ENCODE measurements at places on chromosomes 16 and 17.

GRCh38 chr16:72023962-72024361, 15.4 kb downstream of the DHODH start:
- no peak for DNase-seq

DNA sequence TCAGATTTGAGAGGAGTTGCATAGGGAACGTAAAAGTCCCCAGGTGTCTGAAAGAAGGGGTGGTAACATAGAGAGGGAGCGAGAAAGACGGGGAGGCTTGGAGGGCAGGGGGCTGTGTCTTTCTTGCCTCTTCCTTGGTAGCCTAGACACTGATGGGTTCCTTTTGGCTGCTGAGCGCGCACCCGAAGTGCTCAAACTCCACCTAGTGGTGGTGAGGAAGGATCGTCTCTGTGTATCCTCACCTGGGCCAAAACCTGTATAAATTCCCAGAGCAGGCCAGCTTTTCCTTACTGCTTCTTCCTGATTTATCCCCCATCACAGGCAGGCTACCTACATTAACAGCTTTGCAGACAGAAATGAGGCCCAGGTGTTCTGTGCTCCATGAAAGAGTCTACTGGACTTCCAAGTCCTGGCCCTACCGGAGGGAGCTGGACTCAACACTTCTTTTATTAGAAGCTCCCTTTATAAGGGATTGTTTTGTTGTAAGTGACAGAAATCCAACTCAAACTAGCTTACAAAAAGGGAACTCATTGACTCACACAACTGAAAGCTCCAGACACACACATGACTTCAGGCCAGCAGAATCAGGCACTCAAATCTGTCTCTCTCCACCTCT, 5.5 kb upstream of the SLC25A35 start:
- peak; percentile 83 for DNase-seq

DNA sequence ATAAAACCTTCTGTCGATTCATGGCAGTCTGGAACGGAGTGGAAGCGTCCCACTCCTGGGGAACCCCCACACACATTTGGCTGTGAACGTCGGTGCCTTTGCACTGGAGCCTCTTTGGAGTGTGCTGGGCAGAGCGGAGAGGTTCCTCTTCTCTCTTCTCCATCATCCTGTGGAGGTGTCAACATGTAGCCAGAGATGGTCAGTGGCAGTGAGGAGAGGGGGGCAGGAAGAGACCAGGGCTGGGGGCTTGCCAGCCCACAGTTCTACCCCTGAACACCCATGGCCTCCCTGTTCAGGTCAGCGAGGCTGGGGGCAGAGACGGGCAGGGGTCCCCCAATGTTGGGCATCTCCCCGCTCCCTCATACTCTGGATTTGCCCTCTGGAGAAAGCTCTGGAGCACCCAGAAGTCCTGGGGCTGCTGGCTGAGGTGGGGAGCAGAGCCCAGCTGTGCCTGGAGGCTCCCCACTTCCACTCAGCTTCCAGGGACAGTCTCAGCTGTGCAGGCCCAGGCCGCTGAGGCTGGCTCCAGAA, 223.7 kb downstream of the SEC14L1 start:
- no peak for DNase-seq

DNA sequence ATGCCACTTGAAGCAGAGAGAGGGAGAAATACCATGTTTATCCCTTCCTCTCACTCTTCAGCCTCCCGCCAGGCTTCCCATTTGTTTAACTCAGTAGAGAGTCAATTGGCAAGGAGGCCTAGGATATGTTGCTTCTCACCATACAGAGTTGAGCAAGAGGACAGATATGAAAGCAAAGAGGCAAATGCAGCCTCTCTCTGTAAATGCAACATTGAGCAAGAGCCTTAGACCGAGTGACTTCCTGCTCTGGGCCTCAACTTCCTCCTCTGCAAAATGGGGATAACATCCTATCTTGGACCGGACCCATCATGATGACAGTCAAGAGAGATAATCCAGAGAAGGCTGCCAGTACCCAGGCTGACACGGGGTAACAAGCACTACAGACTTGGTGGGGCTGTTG, 36.8 kb downstream of the SOCS1 start:
- DNase-seq = no peak

- no peak for DNase-seq
Observed at GRCh38 chr17:77310336-77310735, 169.6 kb downstream of the SEC14L1 start.

DNA sequence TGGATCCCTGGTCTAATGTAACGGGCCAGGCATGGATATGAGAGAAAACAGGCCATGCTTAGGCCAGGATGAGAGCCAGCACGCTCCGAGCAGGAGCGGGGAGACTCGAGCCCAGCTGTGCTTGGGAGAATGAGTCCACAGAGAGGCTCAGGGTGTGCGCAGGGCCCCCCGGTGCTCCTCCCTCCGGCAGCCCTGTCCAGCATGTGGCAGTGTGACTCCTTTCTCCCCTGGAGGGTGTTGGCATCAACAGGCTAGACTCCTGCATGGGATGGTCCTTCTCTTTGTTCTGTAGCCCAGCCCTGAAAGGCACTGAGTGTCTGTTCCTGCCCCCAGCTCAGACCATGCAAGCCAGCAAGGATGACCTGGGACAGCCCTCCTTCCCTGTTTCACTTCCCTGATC, 23.4 kb downstream of the PGS1 start:
- DNase-seq = no peak

DNA sequence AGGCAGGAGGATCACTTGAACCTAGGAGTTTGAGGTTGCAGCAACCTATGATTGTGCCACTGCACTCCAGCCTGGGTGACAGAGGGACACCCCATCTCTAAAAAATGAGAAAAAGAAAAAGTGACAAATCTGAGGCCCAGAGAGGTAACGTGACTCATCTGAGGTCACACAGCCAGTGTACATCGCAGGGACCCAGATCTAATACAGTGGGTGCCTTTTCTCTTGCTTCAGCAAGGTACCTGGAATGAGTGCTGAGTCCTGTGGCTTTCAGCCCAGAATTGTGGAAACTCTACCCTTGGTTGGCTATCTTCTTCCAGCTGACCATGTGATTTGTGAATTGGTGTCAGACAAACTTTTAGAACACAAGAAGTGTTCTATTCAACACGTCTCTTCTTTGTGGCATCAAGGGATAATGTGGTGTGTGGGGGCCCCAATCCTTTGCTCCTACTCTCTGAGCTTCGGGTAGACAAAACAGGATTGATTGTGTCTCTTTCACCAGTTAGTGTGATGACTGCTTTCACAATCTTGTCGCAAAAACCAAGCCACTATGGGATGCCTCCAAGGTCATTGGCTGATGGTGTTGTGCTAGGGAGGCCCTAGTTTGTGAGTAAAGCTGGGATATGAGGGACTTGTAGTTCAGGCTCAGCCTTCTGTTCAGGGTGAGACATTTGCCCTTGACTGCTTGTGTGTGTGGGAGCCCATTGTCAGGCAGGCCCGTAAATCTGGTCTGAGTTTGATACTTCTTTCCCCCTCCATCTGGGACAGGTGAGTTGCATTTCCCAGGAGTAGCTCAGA, 71.0 kb downstream of the MSI2 start:
- DNase-seq = no peak

DNA sequence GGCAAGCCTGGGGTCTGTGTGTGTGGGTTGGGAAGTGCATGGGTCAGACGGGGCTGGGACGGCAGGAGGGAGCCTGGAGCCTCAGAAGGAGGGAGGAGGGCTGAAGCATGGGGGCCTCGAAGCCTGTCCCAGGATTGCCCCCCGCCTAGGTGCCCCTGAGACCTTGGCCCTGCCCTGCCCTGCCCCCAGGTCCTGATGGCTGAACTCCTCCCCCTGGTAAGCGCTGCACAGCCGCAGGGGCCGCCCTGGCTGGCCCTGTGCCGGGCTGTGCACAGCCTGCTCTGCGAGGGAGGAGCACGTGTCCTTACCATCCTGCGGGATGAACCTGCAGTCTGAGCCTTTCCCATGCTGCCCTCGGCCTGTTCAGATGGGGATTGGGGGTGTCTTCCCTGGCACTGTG, 4.4 kb downstream of the TEDC2 start:
- DNase-seq = no peak

DNA sequence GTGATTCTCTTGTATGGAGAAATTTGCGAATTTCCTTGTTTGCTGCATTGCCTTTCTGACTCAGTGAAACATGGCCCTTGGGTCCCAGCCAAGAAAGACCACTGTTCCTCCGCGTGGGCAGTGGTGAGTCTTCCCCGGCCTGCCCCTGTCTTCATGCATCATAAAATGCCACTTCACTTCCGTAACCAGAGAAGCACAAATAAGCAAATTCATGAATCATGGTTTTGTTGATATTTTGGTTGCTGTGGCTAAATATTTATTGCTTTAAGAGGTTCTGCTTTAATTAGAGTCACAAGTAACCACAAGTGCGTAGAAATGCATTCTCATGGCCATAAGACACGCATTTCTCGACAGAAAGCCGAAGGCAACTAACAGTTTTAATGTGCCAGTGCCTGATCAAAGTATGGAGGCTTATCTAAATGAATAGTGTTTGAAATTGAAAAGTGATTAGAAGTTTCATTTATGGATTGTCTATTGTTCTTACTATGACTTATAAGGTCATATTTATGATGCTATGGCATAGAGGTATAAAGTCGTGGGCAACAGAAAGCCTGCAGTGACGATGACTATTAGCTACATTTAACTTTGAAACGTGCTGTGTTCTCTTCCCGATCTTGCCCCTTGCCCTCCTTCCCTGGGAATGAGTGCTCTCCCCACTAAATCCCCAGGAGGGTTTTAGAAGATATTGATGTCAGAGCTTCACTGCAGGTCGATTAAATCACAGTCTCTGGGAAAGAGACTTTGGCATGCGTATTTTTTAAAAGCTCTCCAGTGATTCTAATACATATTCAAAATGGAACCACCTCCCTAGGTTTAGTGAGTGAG, 76.0 kb downstream of the WIPI1 start:
- DNase-seq = no peak

DNA sequence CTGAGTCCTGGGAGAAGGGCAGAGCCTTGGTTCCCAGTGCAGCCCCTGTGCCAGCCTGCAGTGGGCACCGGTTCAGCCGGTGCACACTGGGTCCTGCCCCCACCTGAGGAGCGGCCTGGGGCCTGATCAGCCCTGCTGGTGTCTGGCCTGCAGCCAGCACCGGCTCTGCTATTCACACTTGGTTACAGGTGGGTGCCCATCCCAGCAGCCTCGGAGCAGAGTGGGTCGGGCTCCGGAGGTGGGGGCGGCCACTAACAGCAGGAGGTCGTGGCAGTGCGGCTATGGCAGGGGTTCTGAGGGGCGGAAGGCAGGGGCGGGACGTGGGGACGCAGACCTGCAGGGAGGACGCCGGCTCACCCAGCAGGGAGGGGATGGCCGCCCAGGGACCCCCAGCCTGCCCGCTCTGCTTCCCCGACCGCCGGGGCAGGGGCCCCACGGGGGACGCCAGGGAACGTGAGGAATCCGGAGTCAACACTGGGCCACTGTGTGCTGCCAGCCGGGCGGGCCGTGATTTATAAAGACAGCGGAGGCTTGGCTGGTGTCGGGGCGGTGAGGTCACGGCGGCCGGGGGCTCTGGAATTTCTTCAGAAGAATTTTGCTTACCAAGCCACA, 20.3 kb downstream of the METRNL start:
- DNase-seq = peak; percentile 70

DNA sequence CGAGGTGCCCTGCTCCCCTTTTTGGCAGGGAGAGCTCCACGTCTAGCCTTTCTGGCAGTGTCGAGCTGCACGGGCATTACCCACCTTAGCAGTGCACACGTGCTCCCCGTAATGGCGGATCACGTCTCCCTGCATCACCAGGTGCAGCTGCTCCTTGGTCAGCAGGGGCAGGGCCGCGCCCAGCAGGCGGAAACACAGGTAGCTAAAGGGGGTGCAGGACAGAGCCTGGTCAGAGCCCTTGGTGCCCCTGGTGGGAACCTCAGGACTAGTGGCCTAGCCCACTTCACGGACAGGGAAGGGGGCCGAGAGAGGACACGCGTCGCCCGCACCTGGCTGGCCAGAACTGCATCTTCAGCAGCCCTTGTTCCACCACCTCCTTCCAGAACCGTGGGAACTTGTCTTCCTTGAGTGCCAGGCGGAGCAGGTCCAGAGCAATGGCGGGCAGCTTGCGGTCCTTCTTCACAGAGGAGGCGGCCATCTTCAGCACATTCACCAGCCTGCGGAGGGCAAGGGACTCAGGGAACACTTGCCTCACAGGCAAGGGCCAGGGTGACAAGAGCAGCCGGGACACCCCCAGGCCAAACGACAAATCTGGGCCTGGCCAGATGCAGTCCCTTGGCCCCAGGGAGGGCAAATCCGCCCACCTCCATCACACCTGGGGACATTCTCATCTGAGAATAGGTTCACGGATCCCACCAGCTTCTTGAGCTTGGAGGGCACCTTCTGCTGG, 3.2 kb downstream of the MYBBP1A start:
- no peak for DNase-seq

GRCh38 chr16:50505115-50505514, 43.1 kb upstream of the NKD1 start:
- DNase-seq = no peak

DNA sequence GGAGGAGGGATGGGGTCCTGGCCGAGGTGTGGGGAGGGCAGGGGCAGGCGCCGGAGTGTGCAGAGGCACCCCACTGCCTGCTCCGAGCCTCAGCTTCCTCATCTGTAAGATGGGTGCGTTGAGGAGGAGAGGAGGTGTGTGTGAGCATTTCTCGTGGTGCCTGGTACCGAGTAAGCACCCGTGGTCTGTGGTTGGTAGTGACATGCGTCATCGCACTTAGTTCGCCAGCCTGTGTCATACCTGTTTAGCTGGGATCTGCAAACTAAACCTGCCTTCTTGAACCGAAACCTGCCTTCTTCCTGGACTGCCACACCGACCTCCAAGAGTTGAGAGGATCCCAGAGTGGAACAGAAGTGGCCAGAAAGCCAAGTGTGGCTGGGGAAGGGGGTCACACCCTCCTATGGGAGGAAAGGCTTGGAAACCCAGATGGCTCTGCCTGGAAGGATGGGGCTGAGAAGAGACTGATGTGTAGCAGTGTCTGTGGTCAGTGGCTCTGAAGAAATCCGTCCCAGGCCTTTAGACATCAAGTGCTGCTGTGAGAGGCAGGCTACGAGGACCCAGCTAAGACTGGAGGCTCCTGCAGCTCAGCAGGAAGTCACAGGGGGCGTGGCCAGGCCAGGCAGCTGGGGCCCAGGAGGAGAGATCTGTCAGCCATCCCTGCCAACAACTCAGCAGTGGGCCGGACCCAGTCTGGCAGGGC, 162.6 kb upstream of the PLCG2 start:
- DNase-seq = peak; percentile 65

DNA sequence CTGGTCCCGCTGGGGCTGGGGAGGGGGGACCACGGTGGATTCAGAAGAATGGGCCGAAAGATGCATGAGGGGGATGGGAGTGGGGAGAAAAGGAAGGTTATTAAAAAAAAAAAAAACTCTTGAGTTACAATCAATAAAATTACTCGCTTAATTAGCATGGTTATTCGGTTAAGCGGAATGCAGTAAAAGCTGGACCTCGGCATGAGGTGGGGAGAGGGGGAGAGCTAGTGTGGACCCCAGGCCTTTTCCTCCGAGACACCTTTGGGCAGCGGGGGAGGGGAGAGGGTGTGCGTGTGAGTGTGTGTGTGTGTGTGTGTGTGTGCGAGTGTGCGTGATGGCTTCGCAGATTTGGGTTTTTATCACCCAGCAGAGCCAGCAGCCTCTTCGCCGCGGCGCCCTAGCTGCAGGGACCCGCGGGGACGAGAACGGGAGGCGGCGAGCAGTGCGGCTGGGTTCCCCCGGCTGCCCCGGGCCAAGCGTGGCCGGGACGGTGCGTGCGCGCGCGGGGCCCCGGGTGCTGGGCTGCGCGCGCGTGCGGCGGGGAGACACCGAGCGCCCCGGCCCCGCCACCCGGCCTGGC, 3.7 kb downstream of the BAHCC1 start:
- DNase-seq = no peak
